Common myeloid progenitor, CD34-positive (primary cell): ENCODE measurements at places on chromosomes 12 and 14.

DNA sequence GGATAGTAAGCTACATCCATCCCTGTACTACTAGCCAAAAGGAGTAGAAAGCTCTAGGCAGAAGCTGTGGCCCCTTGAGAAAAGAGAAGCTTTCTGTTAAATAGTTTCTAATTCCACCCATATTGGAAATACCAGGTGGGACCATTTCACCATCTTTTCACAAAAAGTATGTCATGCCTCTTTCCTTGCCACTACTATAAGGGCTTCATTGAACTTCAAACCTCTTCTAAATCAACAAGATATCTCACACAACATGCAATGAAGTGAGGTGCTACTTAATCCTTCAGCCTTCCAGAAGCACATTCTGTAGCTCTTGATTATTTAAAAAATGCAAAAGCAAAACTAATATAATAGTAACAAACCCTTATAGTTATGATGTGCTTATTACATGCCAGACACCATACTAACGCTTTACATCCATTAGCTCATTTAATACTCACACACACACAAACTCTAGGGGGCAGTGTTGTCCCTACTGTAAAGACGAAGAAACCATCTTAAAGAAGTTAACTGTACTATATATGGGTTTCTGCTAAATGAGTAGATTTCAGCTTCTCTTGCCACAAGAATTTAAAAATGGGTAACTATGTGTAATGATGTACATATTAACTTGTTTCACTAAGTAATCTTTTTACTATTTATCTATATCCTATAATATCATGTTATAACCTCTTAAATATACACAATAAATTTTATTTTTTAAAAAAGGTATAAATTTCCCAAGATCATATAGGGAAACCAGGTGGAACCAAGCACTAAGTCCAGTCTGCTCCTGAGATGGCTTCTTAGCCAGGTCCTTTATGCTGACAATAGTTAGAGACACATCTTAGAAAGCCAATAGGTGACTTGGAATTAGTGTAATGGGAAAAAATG, 124.4 kb downstream of the RPS29 start:
- H3K36me3 ChIP-seq = no peaks in the 10 kb centered on the region
- no peaks in the 10 kb centered on the region for H3K27me3 ChIP-seq
- H3K27ac ChIP-seq = no peak overlapping the region
- H3K4me1 ChIP-seq = no peaks in the 10 kb centered on the region
- no peak overlapping the region for H3K4me3 ChIP-seq
- DNase-seq = peak; percentile 87

DNA sequence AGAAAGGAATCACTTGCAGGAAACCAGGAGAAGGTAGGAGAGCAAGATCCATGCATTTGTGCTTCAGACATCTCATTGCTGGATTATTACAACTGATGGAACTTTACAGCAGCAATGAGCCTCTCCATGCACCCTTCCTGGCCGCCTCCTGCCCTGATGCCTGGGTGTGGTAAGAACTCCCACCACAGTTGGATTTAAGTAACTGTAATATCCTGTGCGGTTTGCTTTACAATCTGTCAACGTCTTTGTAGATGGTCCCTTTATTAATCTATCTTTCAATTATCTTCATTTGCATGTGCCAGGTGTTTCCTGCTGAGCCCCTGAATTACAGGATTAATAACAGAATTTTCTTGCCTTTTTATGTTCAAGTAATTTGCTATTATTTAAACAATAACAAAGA, 1300.5 kb upstream of the TMEM132C start:
- H3K4me3 ChIP-seq = no peak overlapping the region
- no peaks in the 10 kb centered on the region for H3K27me3 ChIP-seq
- H3K4me1 ChIP-seq = no peaks in the 10 kb centered on the region
- no peak overlapping the region for H3K27ac ChIP-seq
- H3K36me3 ChIP-seq = no peaks in the 10 kb centered on the region

GRCh38 chr12:68140556-68140955, 19.0 kb downstream of the IFNG start:
- H3K4me3 ChIP-seq = no peak overlapping the region
- no peak for DNase-seq
- H3K4me1 ChIP-seq = no peaks in the 10 kb centered on the region
- no peak overlapping the region for H3K27ac ChIP-seq
- H3K36me3 ChIP-seq = no peaks in the 10 kb centered on the region
- H3K27me3 ChIP-seq = no peaks in the 10 kb centered on the region

- H3K27me3 ChIP-seq = no peaks in the 10 kb centered on the region
- H3K27ac ChIP-seq = no peak overlapping the region
- DNase-seq = peak; percentile 34
- H3K36me3 ChIP-seq = no peaks in the 10 kb centered on the region
- H3K4me1 ChIP-seq = no peaks in the 10 kb centered on the region
- no peak overlapping the region for H3K4me3 ChIP-seq
Observed at GRCh38 chr14:42523666-42524065, 917.0 kb downstream of the LRFN5 start.

DNA sequence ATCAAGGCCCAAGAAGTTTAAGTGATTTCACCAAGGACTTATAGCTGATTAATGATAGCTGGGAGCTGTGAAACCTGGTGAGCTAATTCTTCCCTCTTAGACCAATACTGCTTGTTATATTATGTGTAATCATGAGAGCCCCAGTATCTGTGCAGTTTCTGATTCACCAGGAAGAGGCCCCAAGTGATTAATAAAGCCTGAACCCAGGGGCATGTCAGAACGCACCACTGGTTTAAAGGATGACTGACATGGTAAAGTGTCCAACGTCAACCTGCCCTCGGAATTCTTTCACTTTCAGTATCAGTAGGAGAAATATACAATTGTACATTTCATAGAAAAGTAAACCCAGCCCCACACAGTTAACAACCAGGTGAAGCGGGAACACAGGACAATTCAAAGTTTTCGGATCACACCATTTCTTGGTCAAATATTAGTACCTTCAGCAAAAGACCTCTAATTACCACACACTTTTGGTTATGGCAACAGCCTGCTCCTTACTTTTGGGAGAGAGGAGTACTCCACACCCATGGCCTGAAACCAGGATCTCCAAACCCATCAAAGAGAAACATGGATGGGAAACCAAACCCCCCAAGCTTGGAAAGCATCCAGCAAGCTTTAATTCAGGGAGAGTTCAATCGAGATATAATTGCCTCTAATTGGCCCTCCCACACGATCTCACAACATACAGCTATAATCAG, 28.5 kb downstream of the TMCC3 start:
- H3K4me3 ChIP-seq = peak overlapping the region; percentile 52
- H3K4me1 ChIP-seq = no peaks in the 10 kb centered on the region
- no peaks in the 10 kb centered on the region for H3K27me3 ChIP-seq
- no peak overlapping the region for H3K27ac ChIP-seq
- H3K36me3 ChIP-seq = no peaks in the 10 kb centered on the region

- H3K36me3 ChIP-seq = no peaks in the 10 kb centered on the region
- DNase-seq = peak; percentile 50
- H3K4me1 ChIP-seq = peaks cover 6% of the 10 kb centered on the region
- H3K27ac ChIP-seq = no peak overlapping the region
Observed at GRCh38 chr12:85423947-85424346, 143.9 kb downstream of the ALX1 start.

- no peak overlapping the region for H3K4me3 ChIP-seq
- H3K4me1 ChIP-seq = no peaks in the 10 kb centered on the region
- no peaks in the 10 kb centered on the region for H3K36me3 ChIP-seq
- no peak for DNase-seq
Observed at GRCh38 chr12:17372508-17372907, 717.5 kb downstream of the RERGL start.
